ENCODE measurements at places on chromosomes 16 and 17.

DNA sequence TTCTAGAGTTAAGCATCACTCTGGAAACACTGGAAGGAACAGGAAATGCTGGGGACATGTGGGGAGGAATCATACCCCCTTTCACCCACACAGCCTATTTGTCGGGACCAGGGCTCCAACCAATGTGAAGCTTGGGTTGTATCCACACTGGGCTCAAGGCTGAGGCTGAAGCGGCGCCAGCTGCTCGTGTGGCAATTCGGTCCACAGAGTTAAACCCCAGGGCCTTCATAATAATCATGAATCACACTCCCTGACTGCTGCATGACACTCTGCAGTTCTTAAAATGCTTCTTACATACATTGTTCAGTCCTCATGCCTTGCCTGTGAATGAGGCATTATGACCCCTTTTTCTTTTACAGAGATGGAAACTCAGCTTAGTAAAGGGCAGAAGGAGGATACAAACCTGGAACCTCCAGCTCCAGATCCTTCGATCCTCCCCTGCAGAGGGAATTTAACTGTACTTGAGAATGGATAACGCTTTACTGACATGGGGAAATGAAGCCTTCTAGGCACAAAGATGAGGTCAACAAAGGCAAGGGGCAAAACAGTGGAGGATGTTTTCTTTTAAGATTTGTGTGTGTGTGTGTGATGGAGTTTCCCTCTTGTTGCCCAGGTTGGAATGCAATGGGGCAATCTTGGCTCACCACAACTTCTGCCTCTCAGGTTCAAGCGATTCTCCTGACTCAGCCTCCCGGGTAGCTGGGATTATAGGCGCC, 72.7 kb downstream of the SOX9 start:
- no peak for DNase-seq

GRCh38 chr16:88847654-88848053, 9.1 kb downstream of the GALNS start:
- DNase-seq = no peak

DNA sequence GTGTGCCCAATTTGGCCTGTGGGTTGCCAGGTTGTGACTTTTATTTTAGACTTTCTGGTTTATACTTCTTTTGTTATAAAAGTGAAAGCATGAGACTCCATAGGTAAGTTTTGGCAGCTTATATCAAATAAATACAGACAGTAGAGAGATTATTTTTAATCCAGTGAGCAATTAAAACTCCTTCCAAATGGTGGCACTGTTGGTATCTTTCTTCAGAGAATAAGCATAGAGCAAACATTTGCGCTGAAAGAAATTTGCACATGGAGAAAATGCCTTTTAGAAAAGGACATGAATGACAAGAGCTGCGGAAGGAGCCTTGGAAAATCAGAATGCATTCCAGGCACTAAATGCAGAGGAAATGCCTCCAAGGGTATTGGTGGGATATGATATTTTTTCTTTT, 46.1 kb upstream of the DNAJA2 start:
- no peak for DNase-seq

DNA sequence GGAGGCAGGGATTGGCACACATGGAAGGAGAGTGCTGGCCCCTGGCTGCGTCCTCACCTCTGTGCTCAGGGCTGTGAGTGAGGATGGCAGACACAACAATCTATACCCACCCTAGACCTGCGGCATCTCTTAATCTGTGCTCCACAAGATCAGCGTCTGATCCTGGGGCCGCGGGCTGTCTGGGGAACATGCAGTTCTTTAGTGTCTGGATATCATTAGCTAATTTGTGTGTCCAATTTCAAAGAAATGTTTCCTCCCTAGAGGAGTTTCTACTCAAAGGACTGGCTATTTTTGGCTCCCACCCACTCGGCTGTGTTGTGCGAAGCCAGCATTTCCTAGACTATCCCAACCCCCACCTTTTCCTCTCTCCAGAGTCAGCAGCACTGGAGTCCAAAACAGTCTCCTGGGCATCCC, 93.8 kb downstream of the GRIN2A start:
- DNase-seq = no peak

DNA sequence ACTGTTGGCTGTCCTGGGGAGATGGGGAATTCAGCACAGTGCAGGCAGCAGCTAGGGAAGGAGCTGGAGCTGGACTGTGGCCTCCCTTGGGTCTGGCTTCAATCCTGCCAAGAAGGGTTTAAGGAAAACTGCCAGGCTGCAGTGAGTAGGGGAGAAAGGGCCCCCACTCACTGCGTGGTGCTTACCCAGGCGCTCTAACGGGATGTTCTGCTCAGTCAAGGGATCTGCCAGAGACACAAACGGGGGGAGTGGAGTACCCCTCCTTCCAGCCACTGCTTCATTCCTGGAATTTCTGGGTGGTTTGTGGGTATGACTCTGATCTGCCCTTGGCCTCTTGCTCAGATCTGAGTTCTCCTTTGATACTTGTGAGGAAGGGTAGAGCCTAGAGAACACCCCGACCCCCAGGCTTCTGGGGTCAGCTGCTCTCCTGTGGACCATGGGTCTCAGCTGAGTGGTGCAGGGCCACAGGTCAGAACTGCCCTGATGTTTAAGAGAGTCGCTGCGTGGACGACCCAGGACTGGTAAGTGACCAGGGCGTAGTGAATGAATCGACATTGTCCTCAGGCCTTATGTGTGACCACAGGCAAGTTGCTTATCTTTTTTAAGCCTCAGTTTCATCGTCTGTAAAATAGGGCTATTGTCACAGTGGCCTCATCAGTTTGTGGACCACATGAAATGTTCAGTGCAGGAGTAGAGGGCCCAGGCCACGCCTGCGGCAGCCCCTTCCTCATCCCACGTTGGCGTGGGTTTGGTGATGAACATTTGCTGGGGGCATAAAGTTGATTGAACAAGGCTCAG, 9.6 kb downstream of the CRISPLD2 start:
- DNase-seq = no peak

- DNase-seq = no peak
Observed at GRCh38 chr16:30724641-30725417, 23.4 kb upstream of the PHKG2 start.

DNA sequence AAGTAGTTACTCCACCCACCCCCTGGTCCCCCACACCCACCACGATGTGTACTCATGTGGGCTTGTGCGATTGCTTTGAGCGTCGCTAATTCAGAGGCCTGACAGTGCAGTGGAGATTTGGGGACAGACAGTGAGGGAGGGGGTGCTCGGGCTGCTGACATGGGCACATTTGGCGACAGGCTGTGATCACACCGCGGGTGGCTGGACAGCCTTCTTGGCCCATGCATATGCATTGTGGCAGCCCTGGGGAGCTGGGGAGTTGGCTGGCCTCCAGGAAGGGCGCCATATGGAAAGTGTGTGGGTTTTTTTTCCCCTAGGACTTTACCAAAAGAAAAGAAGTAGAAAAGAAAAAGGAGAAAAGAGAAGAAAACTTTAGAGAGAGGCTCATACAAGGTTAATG, 275.5 kb upstream of the N4BP1 start:
- no peak for DNase-seq
